ENCODE measurements at places on chromosomes 12 and 14. TPM values are rescaled to one million over a fixed set of nuclear protein-coding genes. Genes with fewer than 3 reads are reported as not detected.

Gene PDZRN4
- 0.62 TPM for total RNA-seq

Gene ACOT6
- total RNA-seq: not detected

GRCh38 chr12:111103583-111103982 is 183.2 kb upstream of the MYL2 start:
- no peaks in the 10 kb centered on the region for H3K4me1 ChIP-seq
- no peaks in the 10 kb centered on the region for H3K27me3 ChIP-seq
- no peak overlapping the region for H3K27ac ChIP-seq
- H3K36me3 ChIP-seq: no peaks in the 10 kb centered on the region

GRCh38 chr14:36981832-36982529 is 190.4 kb downstream of the SLC25A21 start:
- no peaks in the 10 kb centered on the region for H3K27me3 ChIP-seq
- DNase-seq: no peak
- no peaks in the 10 kb centered on the region for H3K4me1 ChIP-seq
- no peak overlapping the region for H3K4me3 ChIP-seq
- no peak overlapping the region for H3K27ac ChIP-seq

Gene SRRM4
- total RNA-seq: not detected

DNA sequence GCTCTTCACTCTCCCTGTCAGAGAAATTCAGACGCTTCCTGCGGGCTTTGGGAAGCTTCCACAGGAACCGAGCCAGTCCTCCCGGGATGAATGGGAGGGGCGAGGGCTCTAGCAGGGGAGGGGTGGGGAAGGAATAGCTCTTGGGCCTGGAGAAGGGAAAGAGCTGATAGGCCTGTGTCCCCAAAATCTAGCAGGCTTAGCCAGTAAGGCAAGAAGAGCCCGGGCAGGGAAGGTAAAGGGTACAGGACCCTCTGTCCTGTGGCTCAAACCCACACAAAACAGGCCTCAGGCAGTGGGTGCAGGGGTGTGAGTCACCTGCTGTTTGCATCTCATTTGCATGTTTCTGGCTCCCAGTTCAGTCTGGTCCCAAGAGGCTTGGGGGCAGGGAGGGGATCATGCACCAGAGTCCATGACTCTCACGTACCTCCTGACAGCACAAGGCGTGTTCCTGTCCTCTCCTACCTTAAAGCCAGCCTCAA is 8.7 kb upstream of the SMUG1 start:
- H3K27me3 ChIP-seq: no peaks in the 10 kb centered on the region
- peaks cover 27% of the 10 kb centered on the region for H3K4me1 ChIP-seq
- H3K36me3 ChIP-seq: no peaks in the 10 kb centered on the region
- H3K27ac ChIP-seq: peak overlapping the region; percentile 99
- peak overlapping the region; percentile 47 for H3K4me3 ChIP-seq

Gene IFNG-AS1
- not detected for total RNA-seq

DNA sequence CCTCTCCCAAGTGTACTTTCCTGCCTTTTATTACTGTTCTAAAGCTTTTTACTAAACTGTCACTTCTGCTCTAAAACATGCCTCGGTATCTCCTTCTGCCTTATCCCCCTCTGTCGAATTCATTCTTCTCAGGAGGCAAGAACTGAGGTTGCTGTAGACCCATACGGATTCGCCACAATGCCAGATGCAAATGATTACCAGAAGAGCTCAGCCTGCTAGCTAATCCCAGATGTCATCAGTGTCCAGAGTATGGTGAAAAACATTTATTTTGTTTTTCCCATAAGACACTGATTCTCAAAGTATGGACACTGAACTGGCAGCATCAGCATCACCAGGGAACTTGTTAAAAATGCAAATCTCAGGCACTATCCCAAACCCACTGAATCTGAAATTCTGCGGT is 359.3 kb downstream of the TMTC2 start:
- H3K36me3 ChIP-seq: no peaks in the 10 kb centered on the region
- H3K27me3 ChIP-seq: no peaks in the 10 kb centered on the region

GRCh38 chr14:38790916-38791315 is 312.1 kb downstream of the SEC23A start:
- no peak overlapping the region for H3K27ac ChIP-seq
- no peak overlapping the region for H3K4me3 ChIP-seq
- H3K27me3 ChIP-seq: no peaks in the 10 kb centered on the region
- H3K4me1 ChIP-seq: no peaks in the 10 kb centered on the region
- DNase-seq: no peak
